ENCODE measurements at places on chromosomes 7 and 10.
A peak's percentile ranks its signal among the peaks of the same experiment; 100 is the strongest.

DNA sequence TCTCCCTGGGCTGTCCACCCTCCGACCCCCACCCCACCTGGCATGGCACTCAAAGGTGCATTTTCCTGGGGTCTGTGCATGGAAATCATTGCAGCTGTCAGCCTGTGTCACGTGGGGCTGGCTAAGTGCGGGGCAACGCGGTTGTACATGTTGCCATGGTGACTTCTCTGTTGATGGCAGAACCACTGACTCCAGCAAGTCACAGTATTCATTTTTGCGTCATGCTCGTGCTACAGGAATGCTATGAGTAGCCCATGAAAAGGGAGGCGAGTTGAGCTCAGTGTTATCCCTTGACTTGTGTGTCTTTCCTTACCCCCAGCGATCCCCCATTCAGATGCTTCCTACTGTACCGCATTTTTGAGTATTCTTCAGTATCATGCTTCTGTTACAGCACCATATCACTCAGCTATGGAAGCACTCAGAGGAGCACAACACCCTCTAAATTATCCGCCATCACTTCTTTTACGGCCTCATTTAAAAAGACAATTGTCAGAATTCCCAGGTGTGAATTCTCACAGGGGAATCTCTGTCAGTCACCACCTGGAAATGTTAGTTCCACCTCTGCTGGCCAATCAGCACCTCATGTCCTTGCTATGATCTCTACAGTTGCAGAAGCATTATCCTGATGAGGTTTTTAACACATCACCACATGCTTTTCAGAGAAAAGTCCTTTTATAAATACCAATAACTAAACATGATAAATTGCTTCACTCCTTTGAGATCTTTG is 194.4 kb upstream of the C7orf33 start:
- peak; percentile 19 for DNase-seq

- DNase-seq = no peak
Measured at GRCh38 chr7:106641416-106641815, 19.5 kb downstream of the CCDC71L start.

- peak; percentile 12 for DNase-seq
Measured at GRCh38 chr7:124171068-124171467, 138.2 kb upstream of the TMEM229A start.

GRCh38 chr10:22805304-22805703 is 90.9 kb upstream of the PIP4K2A start:
- no peak for DNase-seq

DNA sequence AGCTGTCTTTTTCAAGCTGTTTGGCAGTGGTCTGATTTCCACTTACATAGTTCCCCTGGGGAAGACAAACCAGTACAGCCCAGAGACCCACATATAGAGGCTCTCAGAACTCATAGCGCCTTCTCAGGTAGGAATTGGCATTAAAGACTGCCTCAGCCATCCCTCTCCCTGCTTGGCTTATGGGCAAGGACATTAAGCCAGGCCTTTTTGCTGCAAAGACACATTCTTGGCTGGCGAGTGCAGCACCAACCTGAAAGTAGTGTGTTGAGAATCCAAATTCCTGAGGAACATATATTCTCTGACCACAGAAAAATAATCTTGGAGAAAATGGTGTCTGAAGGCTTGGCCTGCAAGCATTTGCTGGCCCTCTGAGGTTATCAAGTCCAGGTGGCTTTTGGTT is 39.2 kb upstream of the HPS1 start:
- no peak for DNase-seq
